Activated CD8-positive, alpha-beta T cell treated with anti-CD3 and anti-CD28 coated beads for 36 hours (primary cell): ENCODE measurements at places on chromosomes 1 and 21. TPM values are rescaled to one million over a fixed set of nuclear protein-coding genes. Genes with fewer than 3 reads are reported as not detected.

CTSK gene
- 3.6 TPM for total RNA-seq

CCDC27 gene
- total RNA-seq = not detected

SPRR2E gene
- not detected for total RNA-seq

DNA sequence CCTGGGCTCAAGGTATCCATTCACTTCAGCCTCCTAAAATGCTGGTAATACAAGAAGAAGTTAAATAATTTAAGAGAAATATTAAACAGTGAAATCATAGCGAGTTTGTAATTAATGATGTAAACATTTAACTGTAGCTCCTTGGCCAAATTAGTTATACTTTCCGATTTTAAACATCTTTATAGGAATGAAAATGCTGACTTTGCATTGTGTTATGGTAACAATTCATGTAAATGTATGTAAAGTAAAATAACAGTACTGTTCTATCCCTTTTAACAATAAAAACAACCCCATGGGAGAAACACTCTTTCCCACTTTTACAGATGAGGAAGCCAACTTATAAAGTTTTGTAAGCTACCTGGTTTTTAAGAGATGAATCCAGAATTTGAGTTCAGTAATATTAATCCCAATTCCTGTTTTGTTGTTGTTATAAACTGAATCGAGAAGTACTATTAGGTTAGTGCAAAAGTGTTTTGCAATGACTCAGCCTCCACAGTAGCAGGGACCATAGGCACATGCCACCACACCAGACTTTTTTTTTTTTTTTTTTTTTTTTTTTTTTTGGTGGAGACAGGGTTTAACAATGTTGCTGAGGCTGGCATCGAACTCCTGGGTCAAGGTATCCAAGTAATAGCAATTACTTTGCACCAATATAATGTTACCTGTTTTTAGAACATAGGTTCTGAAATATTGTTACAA lies 1360.4 kb downstream of the BRINP3 start:
- no peak for DNase-seq

DNA sequence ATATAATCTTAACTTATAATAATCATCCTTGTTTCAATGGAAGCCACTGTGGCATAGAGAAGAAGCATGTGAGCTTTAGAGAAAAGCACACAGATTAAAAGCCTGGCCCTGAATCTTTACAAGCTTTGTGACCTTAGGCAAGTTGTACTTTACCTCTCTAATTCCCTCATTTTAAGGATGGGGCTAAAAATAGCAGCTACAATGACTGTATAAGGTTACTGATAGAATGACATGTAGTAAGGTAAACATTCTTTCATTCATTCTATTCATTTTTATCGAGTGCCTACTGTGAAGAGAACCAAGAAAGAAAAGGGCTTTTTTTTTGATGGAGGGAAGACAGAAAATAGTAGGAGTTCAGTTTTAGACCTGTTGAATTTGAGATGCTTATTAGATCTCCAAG lies 25.6 kb downstream of the CDKN2C start:
- no peak for DNase-seq

DNA sequence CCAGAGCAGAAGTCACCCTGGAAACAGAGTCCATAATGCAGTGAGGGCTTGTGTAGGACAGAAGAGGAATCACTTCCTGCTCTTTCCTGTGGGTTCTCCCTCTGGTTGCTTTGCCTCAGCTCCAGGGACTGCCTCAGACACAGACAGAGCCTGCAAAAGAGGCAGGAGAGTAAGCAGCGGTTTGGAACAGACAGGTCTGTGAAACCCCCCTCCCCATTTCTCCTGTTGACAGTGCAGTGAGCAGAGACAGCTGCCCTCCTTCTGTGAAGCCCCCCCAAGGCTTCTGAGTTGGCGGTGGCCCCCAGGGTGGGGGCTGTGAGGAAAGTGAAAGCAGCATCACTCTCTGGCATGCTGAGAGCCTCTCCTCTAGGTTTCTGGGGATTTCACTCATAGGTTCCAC lies 53.0 kb downstream of the MAB21L3 start:
- no peak for DNase-seq
